ENCODE measurements at places on chromosomes 12 and 14.

DNA sequence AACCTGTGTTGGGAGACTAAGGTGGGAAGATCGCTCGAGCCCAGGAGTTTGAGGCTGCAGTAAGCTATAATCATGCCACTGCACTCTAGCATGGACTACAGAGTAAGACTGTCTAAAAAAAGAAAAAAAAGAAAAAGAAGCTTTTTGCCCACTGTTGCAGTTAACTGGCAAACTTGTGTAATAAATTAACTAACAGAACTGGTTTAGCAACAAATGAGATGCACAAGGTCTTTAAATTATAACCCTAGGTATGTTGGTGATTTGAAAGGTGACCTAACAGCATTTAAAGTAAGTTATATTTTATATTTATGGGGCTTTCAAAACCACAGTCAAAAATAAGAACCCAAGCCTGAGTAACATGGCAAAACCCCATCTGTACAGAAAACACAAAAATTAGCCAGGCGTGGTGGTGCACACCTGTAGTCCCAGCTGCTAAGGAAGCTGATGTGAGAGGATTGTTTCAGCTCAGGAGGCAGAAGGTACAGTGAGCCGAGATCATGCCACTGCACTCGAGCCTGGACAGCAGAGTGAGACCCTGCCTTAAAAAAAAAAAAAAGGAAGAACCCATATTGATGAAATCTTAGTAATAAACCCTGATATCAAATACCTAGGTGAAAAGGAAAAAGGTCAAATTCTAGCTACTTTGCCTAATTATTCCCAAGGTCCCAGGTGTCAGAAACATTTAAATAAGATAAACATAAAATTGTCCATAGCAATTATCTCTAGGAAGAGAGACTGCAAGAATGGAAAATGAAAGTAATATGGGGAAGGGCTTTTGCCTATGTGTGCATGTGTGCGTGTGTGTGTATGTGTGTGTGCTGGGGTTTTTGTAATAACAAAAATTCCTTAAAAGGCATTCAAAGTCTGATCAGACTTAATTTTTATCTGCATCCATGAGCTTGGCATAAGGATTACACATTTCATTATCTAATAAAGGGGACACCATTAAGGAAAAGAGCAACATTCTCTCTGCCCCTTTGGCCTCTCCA lies 15.4 kb downstream of the SYNE2 start:
- DNase-seq: no peak

GRCh38 chr14:34615507-34615906 lies 14.4 kb downstream of the SNX6 start:
- no peak for DNase-seq

DNA sequence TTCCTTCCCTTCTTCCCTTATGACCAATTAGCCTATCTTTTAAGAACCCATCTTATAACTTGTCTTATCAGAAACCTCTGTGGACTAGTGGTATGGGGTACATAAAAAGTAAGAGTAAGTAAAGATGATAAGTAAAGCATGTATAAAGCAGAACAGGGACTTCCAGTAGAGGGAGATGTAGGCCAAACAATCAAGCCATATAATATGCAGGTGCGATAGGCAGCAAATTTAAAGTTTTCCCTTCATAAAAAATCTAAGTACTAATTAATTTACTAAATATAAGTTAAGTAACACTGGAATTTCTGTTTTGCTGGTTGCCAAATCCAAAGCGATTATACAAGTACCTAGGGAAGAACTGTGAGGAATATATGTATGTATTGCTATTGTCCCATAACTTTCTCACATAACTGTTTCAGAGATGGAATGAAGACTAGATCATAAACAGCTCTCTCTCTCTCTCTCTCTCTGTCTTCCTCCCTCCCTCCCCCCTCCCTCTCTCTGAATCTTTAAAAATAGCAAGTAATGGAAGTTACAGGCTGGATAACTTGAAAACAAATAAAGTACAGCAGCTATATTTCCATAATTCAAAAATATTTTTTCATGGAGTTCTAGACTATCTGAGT lies 25.7 kb downstream of the METTL25 start:
- DNase-seq: no peak

- no peak for DNase-seq
Measured at GRCh38 chr14:87888136-87888999, 104.6 kb downstream of the GALC start.

GRCh38 chr12:119681728-119682638 lies 14.1 kb downstream of the PRKAB1 start:
- DNase-seq: no peak
